ENCODE measurements at places on chromosomes 16 and 17. TPM values are rescaled to one million over a fixed set of nuclear protein-coding genes. Genes with fewer than 3 reads are reported as not detected.

DNA sequence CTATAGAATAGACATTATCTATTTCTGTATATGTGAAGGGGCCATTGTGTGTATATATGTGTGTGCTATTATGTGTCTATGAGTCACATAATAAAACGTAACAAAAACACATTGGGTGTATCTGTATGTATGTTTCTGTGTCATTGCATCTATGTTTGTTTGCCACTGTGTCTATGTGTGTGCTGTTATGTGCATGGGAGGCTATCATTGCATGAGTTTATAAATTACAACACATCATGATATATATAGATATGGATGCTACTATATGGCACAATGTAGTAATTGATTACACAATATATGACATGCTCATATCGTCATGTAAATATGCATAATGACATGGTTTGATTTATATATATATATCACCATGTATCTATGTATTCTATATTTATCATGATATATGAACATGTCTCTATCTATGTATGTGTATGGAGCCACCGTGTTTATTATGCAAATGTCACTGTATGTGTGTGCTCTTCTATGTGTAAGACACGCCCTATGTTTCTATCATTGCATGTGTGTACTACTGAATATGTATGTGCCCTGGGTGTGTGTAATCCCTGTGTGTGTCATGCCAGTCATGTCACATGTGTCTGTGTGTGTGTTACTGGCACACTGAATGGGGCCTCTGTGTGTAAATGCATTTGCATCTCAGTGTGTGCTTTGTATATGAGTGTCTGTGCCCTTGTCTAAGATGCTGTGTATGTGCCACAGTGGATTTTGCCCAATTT lies 1.4 kb upstream of the TSPOAP1 start:
- DNase-seq, result no peak

DNA sequence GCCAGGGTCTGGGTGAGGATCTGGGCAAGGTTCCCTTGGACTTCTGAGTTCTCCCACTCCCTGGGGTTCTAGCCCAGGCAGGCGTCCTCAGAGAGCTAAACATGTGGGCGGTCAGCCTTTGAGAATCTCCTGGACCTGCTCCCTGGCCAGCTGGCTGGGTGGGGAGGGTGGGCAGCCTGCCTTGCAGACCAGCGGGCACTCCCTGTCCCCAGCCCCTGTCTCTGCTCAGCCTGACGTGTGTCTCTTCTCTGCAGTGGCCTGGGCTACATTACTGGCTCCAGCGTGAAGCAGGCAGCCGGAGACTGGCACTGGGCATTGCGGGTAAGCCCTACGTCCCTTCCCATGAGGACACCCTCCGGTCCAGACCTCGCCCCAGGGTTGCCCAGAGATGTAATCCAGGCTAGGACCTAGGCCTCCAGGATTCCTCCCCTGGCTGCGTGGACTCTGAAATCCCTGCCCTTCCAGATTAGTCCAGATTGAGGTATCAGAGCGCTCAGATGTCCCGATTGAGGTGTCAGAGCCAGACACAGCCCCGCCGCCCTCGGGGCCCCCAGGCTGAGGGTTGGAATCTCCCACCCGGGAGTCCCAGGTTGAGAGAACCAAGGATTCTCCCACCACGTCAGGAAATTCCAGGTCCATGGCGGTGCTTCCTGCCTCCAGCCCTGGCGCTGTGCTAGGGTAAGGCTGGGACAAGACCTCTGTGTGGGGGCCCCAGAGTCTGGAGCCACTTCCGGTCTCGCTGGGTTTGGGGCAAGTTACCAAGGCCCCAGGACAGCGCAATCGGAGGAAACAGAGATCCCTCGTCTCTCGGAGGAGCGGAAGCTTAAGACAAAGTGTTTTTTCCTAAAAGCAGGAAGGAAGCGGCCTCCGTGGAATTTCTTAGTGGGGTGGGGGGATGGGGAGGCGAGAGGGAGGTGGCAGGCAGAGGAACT lies 24.1 kb downstream of the MYBBP1A start:
- no peak for DNase-seq

- peak; percentile 81 for DNase-seq
Measured at GRCh38 chr17:40341808-40342503, 22.6 kb downstream of the GJD3 start.

Gene HID1
- 22.9 TPM for total RNA-seq

DNA sequence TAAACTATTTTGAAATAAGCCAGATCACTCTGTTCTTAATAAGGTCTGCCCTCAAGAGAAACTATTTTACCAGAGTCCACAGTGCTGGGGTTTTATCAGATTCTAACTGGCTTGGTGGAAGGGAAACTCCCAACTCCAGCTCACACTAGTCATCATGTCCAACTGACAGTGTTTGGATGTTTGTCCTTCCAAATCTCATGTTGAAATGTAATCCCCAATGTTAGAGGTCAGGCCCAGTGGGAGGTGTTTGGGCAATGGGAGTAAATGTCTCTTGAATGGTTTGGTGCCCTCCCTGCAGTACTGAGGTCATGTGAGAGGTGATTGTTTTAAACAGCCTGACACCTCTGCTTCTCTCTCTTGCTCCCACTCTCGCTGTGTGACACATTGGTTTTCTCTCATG lies 1301.0 kb upstream of the CDH8 start:
- no peak for DNase-seq

DNA sequence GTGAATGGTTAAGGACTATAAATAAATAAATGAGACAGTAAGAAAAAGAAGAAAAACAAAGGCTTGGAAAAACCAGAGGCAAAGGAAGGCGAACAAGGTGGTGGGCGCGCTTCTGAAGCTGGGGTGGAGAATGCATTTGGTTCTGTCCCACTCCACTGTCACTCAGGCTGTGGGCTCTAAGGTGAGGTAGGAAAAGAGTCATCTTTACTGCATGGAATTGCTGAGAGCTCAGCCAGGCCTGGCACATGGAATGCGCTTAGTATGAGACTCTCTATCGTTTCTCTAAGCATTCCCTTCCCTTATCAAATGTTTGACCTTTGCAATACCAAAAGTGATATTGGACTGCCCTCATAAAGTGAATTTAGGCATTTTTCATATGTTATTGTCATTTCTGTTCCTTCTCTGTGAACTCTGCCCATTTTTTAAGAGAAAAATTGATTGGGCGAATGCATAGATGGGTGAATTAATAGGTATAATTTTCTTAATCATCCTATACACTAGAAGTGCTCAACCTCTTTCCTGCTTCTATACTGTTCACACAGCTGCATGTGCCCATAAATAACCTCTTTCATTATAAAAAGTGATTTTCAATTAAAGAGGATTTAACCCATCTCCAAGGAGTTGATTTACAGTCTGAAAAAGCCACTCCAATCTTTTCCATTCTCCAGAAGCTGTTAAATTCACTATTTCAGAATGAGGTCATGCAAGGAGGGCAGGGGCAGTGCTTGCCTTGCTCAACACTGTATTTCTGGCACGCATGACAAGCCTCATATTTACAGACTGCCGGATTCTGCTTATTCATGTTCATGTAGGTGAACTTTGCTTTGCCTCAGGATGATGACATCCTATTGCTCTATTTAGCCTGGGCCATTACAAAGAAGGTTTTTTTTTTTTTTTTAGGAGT lies 87.7 kb downstream of the MYH10 start:
- no peak for DNase-seq
